ENCODE measurements at places on chromosomes 4 and X.
A peak's percentile ranks its signal among the peaks of the same experiment; 100 is the strongest.

DNA sequence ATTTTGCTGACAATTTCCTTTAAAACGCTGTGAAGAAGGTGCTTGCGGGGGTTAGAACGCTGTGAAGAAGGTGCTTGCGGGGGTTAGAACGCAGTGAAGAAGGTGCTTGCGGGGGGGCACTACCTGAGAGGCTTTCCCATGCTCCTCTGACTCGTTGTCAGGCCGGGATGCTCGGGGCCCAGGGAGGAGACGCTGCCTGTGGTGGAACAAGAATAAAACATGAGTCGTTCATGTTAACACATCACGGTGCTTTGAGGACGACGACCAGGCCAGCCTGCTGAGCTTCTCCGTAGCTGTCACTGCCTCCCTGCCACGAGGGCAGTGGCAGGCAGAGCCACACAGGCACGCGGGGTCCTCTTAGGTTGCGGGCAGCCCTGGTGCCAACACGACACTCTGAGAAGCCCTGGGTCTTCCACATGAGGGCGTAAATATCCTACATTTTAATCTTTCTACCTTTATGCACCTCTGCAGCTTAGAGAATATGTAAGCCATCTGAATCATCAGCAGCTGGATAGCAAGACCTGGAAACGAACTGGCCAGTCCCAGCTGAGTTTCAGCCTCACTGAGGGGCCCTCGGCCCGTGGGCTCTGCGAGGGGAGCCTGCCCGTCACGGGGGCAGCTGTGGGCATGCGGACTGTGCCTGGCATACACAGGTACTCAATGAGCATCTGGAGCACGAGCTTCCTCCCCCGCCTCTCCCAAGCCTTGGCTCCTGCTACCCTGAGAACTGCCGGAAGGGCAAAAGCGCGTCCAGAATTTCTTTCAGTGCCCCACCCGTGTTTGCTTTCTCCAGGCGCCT lies 47.0 kb downstream of the FGFRL1 start:
- DNase-seq, result no peak

DNA sequence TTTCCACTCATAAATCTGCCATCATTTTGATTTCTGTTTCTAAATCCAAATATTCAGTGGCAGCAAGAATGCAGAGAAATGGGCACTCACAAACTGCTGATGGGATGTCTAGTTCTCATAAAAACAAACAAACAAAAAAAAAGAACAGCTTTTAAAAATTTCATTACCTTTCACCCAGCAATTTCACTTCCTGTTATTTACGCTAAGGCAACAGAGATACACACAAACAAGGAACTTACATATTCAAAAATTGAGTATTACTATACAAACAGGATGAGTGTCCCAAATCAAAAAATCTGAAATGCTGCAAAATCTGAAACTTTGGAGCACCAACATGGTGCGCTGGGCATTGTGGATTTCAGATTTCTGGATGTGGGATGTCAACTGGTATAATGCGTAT lies 36.4 kb downstream of the FAT1 start:
- DNase-seq, result no peak

DNA sequence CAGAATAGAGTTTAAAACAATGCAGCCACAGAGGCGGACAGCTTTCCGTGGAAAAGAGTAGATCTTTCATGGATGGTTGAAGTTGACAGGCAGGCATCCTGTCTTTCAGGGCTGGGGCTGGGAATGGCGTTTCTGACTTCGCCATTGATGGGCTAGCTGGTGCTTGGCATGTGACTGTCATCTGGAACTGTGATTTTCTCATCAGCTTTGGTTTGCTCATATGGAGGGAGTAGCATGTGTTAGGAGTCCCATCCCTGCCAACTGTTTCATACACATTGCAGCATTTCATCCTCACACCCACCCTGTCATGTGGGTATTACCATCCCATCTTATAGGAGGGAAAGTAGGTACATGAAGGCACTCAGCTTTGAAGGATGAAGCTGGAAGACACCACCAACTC lies 49.2 kb upstream of the STX18 start:
- no peak for DNase-seq

DNA sequence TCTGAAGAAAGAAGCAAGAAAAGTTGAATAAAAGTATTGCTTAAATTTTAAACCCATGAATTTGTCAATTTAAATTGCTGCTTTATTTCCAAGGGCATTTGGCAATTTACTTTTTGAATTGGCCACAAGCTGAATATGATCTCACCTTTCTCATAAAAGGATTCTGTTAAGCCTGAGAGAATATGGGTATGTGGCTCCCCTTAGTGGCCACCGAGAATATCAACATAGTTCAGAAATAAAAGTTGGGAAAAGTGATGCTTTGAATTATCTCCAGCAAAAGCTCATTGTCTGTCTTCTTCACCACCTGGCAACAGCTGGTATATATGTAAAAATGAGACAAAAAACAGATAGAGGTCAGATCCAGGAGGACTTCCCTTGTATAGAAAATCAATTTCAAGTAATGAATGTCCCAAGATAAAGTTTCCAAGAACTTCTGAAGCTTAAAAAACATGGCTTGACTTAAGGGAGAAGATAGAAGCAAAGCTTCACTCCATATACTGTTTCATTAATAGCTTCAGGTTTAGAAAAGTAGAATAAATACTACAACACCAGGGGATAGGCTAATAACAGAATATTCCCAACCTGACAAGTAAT lies 290.7 kb upstream of the FAM241A start:
- DNase-seq, result no peak

DNA sequence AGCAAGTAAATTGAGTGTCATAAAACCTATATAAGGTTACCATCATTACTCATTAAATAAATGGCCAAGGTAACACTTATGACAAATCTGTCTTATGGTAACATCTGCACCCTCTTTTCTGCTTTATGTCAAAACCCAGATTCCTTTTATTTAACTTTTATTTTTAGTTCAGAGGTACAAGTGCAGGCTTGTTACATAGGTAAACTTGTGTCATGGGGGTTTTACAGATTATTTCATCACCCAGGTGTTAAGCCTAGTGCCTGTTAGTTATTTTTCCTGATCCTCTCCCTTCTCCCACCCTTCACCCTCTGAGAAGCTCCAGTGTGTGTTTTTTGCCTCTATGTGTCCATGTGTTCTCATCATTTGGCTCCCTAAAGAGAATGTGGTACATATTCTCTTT lies 930.7 kb downstream of the CCSER1 start:
- no peak for DNase-seq

- DNase-seq, result peak; percentile 75
Measured at GRCh38 chrX:155881158-155881993, at the start of gene VAMP7. VAMP7 (plus strand) TSS chrX:155881345; CDS start chrX:155889467, 8,122 bp downstream.

- DNase-seq, result peak; percentile 3
Measured at GRCh38 chrX:72273718-72274117, 3.3 kb downstream of the RPS4X start.

GRCh38 chrX:150696866-150697265 lies 3.7 kb downstream of the MTMR1 start:
- no peak for DNase-seq
